ENCODE measurements at places on chromosomes 6 and 20.

DNA sequence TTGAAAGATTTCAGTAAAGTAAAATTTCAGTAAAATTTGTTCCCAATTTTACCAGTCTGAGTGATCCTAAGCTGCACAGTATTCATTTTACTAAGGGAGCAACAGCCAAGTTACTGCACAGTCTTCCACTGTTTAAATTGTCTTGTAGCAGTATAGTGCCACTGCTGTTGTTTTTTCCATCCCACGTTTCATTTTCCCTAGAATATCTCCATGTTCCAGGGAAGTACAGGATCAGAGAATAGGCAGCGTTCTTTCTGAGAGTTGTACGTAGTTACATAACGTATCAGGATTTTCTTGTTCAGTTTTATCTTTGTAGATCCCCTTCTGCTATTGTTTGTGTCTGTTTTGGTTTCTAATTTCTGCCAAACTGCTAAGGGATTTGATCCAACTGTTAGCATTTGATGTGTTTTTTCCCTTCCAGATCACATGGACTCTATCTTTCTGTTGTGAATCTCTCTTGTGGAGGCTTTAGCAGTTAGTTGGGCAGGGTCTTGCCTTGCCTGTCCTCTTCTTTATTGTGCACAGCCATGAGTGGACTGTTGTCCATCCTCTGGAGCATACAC is 38.4 kb downstream of the BCKDHB start:
- no peak for DNase-seq

GRCh38 chr20:6726761-6727160 is 40.7 kb upstream of the BMP2 start:
- no peak for DNase-seq

DNA sequence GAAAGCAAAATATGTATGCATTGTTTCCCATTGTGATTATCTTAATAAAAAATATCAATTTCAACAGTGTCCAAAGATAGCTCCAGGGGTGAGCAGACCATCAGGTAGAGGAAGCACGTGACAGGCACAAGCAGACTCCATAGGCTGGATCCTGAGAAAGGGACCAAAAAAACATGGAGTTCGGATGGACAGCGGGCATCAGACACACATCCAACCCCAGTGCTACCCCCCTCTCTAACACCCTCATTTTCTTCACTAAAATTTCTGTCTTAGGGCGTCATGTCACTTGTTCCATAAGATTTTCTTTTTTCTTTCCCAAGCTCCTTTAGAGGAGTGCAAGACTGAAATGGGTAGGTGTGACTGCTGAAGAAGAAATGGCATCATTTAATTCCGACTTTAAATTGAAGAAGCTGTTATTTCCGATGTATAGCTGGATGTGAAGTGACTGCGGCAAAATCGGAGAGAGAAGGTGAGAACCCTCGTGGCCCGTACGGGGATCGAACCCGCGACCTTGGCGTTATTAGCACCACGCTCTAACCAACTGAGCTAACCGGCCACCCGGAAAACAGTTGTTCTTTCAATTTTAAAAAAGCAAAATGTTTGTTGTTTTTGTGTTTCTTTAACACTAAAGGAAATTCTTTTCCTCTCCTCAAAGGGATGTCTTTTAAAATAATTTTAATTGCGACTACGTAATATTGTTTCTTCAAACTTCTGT is 10.3 kb upstream of the PRSS16 start:
- no peak for DNase-seq

DNA sequence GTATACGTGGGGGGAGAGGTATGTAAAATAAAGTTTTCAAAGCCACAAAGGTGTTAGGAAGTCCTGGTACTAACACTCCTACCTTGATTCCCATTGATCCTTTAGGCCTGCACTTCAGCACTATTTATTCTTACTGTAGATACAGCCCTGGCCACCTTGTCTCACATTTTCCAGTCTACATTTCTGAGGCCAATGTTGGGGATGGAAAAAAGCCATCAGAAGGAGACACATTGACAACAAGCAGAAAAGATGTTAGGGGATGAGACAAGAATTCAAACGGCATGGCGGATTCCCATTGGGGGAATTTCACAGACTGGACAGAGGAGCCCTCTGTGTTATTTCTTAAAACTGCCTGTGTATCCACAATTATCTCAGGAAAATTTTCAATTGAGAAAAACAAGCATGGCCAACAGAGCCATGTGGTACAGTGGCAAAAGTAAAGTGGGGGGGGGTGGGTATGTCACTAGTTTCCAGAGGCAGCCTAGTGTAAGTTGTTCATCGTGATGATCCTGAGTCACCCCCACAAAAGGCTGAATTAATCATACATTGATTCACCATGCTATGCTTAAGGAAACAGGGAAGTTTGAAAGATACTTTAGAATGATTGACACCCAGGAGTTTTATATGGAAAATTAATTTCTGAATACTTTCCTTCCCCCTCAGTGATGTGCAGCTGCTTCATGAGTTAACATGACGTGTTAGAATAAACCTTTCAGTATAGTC is 40.5 kb downstream of the RREB1 start:
- DNase-seq: no peak

DNA sequence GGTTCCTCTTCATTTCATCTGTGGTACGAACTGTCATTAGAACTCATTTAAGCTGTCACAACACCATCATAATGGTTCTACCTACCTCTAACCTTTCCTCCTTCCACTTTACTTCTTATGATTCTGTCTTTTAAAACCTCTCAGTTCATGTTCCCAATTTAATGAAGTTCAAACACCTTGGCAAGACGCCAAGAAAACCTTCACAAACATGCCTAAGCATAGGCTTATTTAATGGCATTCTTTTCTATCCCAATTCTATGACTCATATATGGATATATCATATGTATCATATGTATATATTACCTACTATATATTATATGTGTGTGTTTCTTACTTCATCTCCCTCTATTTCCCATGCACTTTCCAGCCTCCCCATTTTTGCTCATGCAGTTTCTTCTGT is 283.4 kb upstream of the TBX18 start:
- no peak for DNase-seq

DNA sequence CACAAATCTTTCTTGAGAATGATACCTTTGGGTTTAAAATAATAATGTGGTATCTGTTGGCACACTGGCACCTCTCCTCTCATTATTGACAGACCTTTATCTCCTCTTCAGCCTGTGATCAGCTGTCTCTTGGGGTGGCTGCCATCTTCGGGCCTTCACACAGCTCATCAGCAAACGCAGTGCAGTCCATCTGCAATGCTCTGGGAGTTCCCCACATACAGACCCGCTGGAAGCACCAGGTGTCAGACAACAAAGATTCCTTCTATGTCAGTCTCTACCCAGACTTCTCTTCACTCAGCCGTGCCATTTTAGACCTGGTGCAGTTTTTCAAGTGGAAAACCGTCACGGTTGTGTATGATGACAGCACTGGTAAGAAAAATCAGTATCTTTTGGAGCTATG is 232.8 kb downstream of the GRIK2 start:
- DNase-seq: no peak

DNA sequence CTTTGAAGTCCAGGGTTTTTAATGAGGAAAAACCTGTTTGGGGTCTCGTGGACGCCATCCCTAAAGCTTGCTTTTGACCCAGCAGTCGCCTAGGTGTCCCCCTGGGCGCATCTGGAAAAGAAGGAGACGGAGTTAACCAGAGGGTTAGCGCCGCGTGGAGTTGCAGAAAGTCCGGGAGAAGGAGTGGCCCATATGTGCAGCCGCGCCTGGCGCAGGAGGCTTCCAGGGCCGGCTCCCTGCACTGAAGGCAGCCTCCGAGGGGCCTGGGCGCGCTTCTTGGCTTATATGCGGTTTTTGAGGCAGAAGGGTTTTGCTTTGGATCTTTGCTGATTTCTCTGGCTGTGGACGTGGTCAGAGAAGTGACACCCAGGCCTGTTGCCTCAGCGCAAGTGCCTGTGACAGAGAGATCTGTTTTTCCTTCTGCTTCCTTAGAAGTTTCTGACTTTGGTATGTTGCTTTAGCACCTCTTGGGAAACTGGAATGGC is 987 bp downstream of the TMEM181 start:
- no peak for DNase-seq

- no peak for DNase-seq
Observed at GRCh38 chr20:46118481-46119020, 437 bp downstream of the CD40 start.

DNA sequence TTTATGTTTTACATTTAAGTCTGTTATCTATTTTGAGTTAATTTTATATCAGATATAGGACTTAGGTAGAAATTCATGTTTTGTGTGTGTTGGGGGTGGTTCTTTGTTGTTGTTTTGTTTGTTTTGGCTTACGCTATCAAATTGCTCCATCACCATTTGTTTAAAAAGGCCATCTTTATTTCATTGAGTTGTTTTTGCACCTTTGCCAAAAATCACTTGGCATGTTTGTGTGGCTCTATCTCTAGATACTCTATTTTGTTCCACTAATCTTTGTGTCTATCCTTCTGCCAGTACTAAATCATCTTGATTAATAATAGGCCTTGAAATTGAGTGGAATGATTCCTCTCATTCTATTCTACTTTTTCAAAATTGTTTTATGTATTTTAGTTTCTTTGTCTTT is 7.4 kb downstream of the CYP39A1 start:
- DNase-seq: no peak

DNA sequence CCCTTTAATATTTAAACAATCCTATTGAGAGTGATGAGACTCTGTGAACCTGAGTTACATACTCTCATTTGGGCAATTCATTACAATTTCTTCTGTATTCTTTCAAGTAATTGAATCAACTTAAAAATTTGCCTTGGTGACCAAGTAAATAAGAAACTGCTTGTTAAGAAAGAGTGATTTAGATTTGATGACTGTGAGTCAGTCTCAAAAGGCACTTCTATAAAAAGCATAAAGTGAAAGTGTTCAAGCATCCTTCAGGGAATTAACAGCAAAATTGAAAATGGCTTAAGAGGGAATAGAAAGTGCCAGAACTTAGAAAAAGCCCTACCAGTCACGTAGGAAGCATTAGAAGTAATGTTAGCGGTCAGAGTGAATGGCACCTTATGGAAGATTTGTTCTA is 654.7 kb downstream of the EPM2A start:
- DNase-seq: no peak

GRCh38 chr6:64334636-64335035 is 699.0 kb downstream of the PHF3 start:
- no peak for DNase-seq

GRCh38 chr6:43933148-43933885 is 163.3 kb downstream of the VEGFA start:
- DNase-seq: no peak

GRCh38 chr6:34616227-34616585 is 60.1 kb upstream of the SPDEF start:
- no peak for DNase-seq

- no peak for DNase-seq
Observed at GRCh38 chr20:46804126-46804525, 90.5 kb upstream of the EYA2 start.

DNA sequence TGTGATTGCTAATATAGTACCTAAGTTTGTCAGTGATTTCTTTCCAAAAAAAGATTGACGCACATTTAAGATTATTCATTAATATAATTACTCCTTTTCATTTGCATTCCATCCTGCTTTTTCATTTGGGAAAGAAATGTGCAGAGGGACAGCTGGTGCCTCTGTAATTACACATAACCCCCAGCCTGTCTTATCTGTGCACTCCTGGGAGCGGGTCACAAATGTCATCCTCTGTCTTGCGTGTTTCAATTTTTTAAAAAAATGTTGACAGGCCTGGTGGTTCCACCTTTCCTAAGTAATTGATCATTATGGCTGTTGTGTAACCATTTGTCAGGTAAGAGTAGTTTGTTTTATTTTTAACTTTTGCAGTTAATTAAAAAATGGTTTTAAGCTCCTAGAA is 92.7 kb downstream of the SLX4IP start:
- DNase-seq: no peak

DNA sequence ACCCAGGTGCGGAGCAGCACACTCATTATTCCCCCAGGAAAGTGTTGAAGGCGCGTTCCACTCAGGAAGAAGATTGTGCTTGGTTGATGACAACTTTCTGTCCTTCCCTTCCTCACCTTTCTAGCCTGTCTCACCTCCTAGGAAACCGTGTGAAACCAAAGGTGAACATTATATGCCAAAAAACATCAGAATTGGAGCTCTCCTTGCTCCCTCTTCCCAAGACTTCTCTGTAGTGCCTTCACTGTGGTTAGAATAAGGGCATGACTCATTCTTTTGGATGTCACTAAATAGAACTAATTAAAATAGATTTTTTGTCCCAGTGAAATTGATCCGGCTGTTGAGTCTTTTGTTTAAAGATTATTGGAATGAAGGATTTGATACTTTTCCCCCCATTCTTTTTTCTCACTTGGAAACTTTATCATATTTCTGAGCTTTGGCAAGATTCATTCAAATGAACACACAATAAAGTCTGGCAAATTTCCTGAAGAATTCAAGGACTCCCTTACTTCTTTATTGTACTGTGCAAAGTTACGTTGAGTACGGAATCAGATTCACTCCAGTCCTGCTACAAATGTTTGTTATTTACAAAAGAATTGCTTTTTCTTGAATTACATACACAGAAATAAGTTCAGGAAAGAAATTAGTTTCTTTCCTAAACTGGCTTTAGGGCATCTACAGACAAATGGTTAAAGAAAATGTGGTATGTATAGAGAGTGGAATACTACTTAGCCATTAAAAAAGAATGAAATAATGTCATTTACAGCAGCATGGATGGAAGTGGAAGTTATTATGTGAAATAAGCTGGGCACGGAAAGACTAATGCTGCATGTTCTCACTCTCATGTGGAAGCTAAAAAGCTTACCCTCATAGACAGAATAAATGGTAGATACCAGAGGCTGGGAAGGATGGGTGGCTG is 142.8 kb upstream of the AKAP12 start:
- no peak for DNase-seq

DNA sequence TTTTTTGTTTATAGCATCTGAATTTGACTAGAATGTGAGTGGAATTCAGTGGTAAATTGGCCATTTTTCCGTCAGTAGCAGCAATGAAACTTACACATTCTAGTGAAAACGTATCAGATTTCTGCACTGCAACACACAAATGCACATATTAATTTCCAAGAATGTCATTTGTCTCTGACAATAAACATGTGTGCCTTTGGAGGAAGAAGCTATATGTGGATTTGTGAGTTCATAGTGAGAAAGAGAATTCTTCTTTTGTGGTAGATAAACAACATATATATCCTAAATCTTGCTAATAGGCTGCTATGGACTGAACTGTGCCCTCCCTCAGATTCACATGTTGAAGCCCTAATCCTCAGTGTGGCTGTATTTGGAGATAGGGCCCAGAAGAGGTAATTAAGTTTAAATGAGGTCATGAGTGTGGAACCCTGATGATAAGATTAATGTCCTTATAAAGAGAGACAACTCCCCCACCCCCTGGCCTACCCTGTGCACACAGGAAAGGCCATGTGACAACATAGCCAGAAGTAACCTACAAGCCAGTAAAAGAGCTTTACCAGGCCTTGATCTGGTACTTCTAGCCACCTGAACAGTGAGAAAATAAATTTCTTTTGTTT is 200.2 kb upstream of the EYA4 start:
- no peak for DNase-seq

GRCh38 chr20:5923493-5923892 is 26.8 kb downstream of the TRMT6 start:
- DNase-seq: no peak

DNA sequence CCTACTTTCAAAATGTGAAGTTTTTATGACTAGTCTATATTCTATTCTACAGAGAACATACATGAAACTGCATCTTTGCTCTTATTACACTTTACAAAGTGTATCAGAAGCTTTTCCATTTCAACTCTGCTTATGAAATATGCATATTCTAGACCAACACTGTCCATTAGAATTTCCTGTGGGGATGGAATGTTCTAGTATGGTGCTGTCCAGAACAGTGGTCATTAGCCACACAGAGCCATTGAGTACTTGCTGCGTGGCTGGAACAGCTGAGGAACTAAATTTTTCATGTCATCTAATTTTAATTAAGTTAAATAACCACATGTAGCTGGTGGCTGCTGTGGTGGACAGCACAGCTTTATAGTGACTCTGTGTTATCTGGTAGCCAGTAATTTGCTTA is 105.9 kb upstream of the PDE10A start:
- no peak for DNase-seq
